ENCODE measurements at places on chromosomes 6 and 20.

DNA sequence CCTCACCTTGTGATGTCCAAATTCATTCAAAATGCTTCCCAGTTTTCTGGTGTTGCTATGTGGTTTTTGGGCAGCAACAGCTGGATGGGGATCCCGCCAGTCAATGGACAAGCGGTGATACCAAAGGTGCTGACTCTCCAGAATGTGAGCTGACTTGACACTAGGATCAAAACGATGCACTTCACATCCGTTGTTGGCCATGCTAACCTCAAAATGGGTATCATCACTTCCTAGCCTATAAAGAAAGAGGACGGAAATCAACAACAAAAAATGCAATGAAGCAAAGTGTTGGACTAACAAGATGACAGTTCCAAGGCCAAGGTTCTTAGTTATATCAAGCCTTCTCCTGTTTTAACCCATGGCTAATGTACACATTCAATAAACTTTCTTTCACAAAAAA, 59.2 kb downstream of the METTL24 start:
- DNase-seq, result no peak

- no peak for DNase-seq
Observed at GRCh38 chr6:52522655-52523054, 54.2 kb downstream of the TRAM2 start.

DNA sequence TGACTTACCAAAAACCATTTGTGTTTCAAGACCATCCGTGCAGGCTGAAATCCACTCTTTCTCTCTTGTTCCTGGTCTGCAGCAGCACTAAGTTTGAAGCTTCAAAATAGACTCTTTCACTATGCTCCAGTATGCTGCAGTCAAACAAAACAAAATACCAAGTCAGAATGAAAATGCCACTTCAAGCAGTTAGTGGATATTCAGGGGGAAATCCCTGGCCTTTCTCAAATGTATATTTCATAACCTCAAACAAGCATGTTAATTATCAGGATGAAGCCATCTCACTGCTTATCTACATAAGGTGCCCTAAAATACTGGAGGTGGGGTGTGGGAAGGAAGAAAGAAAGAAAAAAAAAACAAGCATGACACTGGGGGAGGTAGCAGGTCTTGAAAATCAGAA, 103.5 kb downstream of the ATXN1 start:
- no peak for DNase-seq

GRCh38 chr20:17504898-17505635, 26.1 kb downstream of the BFSP1 start:
- DNase-seq, result no peak

DNA sequence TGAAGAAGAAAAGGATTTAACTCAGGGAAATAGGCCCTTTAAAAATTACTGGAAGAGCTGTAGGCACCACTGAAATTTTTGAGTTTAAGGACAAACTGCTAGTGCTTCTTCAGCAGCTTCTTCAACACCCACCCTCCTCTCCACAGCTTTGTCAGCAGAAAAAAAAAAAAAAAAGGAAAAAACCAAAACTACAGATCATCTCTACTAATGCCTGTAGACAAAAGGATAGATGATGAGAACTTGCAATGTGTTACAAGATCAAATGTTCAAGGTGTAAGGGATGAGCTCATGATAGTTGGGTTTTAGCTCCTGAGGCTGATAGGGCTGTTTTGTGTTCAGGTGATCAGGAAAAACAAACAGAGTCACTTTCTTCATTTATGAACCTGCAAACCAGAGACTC, 55.2 kb upstream of the PREP start:
- DNase-seq, result no peak

DNA sequence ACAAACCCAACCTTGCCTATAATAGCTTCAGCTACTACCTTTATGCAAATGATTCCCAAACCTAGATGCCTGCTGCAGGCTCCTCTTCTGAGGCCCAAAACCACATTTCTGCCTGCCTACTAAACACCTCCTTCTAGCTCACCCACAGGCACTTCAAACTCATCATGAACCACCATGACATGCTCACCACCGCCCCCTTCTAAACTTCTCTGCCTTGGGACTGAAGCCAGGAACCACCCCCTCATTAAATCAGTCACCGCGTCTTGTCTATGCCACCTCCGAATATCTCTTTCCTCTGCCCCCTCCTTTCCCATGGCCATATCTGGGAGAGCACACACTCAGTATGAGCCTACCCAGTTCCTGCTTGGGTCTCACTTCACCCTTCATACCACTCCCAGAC, 101.2 kb downstream of the SNAP25 start:
- no peak for DNase-seq

GRCh38 chr20:19411811-19412210, 199.4 kb downstream of the SLC24A3 start:
- DNase-seq, result no peak

DNA sequence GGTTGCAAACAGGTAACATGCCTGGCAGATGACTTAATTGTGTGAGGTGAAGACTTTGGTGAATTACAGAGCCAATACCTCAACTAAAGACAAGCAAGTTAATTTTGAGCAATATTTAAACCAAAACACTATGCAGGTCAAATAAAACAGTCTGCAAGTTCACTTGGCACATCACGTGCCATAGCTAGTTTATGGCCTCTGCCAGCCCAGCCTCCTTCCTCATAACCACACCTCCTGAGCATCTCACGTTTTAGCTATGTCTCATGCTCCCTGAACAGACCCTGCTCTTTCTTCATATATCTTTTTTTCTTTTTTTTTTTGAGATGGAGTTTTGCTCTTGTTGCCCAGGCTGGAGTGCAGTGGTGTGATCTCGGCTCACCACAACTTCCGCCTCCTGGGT, 4.5 kb upstream of the CNBD2 start:
- DNase-seq, result no peak

GRCh38 chr6:25998379-25998778, 35.8 kb downstream of the TRIM38 start:
- DNase-seq, result no peak

DNA sequence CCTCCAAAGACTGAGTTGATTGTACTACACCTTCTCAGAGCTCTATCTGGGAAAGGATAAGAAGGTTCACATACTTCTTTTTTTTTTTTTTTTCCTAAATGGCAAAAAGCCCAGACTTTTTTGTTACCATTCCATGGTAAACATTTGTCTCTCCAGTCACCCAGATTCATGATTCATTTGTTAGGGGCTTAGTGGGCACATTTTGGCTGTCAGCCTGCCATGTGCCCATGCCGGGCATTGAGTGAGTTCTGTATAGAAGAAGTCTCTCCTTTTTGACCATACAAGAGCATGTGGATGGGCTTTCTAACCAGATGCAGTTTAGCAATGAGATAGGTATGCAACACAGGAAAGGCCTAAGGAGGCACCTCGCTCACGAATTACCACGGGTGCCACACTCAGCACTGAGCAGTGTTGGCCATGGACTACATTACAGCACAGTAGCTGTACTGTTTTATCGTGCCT, 447.5 kb upstream of the HSF2 start:
- DNase-seq, result no peak

DNA sequence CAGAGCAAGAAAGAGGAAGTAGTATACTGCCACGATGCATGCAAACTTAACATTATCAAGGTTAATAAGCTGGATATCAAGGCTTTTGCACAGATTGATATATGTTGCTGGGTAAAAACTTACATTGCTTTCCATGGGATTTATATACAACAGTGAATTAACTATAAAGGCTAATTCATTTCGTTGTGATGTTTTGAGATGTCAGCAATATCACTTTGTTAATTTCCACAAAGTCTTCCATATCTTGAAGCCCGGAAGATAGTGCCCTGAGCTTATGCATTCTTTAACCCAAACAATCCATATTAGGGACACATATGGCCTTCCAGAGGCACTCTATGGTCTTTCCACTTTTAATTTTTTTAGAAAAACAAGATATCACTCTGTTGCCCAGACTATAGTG, 603.5 kb downstream of the MAFB start:
- DNase-seq, result no peak

GRCh38 chr20:62362590-62362940, 4.5 kb downstream of the LAMA5 start:
- DNase-seq, result no peak

- DNase-seq, result peak; percentile 45
Observed at GRCh38 chr20:44967207-44967807, 995 bp downstream of the STK4 start.

DNA sequence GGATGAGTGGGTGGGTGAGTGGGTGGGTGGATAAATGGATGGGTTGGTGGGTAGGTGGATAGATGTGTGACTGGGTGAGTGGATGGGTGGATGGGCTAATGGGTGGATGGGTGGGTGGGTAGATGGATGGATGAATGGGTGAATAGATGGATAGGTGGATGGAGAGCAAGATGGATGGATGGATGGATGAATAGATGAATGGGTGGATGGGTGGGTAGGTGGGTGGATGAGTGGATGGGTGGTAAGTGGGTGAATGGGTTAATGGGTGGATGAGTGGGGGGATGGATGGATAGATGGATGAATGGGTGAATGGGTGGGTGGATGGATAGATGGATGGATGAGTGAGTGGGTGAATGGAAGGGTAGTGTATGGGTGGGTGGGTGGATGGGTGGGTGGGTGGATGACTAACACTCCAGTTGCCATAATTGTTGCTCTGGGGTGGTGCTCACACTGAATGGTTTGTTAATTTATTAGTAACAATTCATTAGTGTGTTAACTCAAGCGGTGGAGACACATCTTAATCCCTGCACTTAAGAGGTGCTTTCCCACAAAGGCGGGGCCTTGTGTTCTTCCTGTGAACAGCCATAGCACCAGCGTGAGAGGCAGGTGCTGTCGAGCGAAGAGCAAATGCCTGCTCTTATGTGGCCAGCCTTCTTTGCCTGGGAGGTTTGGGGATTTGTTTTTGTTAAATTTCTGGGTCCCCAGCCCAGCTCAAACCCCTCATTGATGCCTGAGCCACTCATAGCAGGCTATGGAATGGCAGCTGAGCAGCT, 4.9 kb upstream of the APCDD1L start:
- DNase-seq, result no peak

- no peak for DNase-seq
Observed at GRCh38 chr6:37054171-37054570, 48.7 kb downstream of the FGD2 start.

DNA sequence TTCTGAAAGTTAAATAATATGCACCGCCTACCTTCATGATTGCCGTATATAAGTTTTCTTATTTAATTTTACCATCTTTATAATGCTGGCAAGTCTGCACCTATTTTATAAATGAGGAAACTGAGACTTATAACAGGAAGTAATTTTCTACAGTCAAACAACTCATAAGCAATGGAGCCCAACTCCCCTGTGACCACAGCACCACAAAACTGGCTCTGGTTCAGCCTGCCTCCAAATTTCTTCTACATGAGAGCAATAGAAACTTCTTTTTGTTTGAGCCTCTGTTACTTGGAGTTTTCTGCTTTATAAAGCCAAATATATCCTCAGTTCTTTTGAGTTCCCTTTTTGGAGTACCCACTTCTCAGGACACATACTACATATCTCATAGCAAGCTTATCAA, 131.1 kb upstream of the HSF2 start:
- DNase-seq, result no peak

- no peak for DNase-seq
Observed at GRCh38 chr6:33455051-33455450, 675 bp downstream of the ZBTB9 start.

DNA sequence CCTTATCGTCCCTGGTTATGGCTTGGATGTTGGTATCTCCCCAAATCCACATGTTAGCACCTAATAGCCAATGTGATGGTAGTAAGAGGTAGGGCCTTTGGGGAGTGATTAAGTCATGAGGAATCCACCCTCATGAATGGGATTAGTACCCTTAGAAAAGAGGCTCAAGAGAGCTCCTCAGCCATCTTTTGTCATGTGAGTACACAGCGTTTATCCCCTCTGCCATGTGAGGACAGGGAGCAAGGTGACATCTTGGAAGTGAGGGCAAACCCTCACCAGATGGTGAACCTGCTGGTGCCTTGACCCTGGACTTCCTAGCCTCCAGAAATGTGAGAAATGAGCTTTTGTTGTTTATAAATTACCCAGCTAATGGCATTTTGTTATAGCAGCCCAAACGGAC, 16.1 kb upstream of the SIRPB2 start:
- no peak for DNase-seq

GRCh38 chr6:6942831-6943230, 164.9 kb upstream of the RREB1 start:
- DNase-seq, result no peak

GRCh38 chr6:133612459-133612858, 276.5 kb upstream of the TCF21 start:
- DNase-seq, result no peak

GRCh38 chr6:93266116-93266817, 153.1 kb downstream of the EPHA7 start:
- DNase-seq, result no peak

- DNase-seq, result peak; percentile 60
Observed at GRCh38 chr6:143449714-143450452, 612 bp downstream of the ADAT2 start.

GRCh38 chr6:43724914-43725642, 37.5 kb upstream of the MRPS18A start:
- DNase-seq, result peak; percentile 91

- DNase-seq, result no peak
Observed at GRCh38 chr20:49386848-49387580, 95.5 kb downstream of the KCNB1 start.

DNA sequence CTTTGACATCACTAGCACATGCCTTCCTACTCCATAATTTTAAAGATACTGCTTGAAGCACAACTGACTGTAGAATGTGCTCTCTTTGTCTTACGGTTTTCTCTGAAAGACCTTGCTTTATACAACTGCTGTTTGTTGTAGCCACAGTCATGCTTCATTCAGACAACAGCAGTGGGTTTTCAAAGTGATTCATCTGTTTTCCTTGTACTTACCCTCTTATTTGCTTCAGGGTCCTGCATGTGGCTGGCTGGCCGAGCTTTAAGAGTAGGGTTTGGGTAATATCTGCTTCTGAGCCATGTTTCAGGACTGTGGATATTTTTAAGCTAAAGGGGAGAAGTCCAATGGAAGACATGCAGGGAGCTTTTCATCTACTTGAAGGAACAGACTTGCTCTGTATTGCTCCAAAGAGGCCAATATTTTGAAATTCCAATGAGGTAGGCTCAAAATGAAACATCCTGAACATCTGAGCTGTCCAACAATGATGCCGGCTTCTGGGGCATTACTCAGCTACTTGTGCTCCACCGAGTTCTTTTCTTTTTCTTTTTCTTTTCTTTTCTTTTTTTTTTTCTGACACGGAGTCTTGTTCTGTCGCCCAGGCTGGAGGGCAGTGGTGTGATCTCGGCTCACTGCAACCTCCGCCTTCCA, 160.2 kb upstream of the SGK1 start:
- DNase-seq, result no peak

GRCh38 chr6:28868873-28869272, 54.9 kb downstream of the TRIM27 start:
- no peak for DNase-seq

GRCh38 chr20:24502661-24503060, 33.2 kb downstream of the SYNDIG1 start:
- no peak for DNase-seq

GRCh38 chr6:116101790-116102189, 1.1 kb downstream of the NT5DC1 start:
- DNase-seq, result no peak

DNA sequence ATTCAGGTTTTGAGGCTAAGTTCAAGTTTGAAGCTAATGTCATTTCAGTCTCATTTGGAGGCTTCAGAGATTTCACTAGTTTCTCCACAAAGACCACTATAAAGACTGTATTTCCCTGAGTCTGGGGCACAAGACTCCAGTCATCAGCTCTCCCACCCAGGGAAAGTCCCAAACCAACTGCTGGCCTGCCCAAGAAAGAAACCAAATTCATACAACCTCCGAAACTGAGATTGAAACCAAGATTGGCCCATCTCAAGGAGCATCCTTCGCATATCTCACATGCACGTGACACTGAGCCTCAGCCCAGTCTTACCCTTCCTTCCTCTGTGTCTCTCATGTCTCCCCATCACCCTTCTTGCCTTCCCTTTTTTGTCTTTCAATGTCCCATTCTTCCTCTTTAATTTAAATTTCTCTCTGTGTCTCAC, 3.5 kb upstream of the LTA start:
- peak; percentile 75 for DNase-seq

Measured in stimulated activated CD8-positive, alpha-beta memory T cell treated with anti-CD3 and anti-CD28 coated beads, Interleukin-4, amount 100 ng/mL, for 48 hours (primary cell).